ENCODE measurements at places on chromosomes 11 and 22.

DNA sequence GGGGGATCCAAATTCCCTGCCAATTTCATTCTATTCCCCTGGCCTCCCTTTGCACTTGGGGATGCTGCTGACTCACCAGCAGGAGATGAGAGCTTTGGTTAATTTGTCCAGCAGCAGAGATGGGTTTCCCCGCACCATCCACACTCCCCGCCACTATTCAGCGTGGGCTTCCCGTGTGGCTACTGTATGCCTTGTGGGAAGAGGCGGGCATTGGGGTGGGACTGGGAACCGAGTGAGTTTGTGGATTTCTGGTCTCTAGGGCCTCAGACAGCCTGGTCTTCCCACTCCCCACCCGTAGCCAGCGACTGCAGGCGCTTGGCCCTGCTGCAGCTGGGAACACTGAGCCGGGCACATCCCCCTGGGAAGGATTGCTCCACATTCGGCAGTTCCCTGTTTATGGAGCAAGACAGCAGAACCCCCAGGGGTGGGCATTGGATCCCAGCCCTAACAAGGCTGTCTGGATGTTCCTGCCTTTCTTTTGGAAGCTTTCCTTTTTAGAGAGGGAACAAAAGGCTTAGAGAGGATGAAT is 23.4 kb downstream of the KIAA1671 start:
- DNase-seq, result peak; percentile 91

- DNase-seq, result no peak
Measured at GRCh38 chr11:2732261-2732939, 32.6 kb upstream of the KCNQ1OT1 start.

DNA sequence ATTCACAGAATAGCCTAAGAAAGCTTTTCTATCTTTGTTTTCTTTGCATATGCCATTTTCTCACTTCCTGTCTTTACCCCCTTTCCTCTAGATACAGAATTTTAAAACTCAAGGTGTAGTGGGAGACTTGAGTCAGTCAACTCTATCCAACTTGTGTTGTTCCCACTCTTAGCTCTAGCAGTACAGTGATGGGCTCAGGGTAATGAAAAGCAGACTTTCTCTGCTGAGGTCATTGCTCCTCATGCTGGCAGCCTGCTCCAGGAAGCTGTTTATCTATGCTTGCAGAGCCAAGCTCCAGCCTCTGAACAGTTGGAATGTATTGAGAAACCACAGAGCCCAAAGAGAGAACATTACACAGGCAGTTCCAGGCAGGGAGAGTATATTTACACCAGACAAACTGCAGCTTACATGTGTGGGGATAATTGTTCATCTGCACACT is 68.1 kb downstream of the CSTPP1 start:
- DNase-seq, result no peak

DNA sequence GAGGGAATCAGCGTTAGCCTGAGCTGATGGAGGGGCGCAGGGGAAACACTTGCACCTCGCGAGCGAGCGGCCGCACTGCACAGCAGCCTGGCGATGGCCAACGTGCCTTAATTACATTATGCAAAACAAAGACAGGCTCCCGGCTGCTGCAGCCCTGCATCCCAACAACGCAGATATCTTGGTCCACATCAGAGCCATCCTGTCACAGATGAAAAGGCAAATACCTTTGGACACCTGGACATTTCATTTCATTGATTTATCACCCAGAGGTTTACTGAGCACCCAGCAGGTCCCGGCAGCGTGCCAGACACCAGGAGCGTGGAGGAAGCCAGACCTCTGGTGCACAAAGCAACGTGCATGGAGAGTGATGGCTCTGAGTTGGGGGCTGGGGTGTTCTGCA is 843.0 kb downstream of the TBC1D22A start:
- DNase-seq, result no peak

DNA sequence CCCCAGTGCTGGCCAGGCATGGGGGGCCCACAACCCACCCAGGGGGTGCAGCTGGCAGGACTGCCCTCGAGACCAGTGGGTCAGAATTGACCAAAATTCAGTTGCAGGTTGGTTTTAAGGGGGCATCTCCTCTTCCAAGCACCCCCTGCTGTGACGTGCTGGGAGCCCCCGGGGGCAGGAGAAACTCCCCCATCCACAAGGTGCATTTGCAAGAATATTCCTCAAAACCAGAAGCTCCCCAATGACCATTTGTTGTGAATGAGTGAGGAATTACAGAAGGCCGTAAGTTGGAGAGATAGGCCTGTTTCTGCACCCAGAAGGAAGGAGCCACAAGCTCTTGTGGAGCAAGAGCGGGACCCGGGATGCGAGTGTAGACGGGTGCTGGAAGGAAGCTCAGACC is 414.5 kb downstream of the BRD1 start:
- no peak for DNase-seq

DNA sequence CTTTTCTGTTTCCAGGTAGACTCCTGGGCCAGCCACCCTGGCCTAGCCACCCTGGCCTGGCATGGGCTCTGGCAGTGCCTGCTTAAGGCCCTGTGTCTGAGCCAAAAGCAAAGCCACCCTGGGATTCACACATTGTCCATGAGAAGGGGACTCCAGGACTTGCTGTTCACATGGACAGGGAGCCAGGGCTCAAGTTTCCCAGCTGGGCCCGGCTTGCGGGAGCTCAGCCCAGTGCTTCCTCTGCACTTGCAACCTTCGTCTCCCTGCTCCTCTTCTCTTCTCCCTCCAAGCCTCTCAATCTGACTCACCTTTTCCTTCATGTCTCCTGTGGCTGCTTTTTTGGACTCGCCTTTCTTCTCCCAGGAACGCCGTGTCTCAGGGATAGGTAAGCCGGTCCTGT is 130.3 kb downstream of the MICAL2 start:
- no peak for DNase-seq

DNA sequence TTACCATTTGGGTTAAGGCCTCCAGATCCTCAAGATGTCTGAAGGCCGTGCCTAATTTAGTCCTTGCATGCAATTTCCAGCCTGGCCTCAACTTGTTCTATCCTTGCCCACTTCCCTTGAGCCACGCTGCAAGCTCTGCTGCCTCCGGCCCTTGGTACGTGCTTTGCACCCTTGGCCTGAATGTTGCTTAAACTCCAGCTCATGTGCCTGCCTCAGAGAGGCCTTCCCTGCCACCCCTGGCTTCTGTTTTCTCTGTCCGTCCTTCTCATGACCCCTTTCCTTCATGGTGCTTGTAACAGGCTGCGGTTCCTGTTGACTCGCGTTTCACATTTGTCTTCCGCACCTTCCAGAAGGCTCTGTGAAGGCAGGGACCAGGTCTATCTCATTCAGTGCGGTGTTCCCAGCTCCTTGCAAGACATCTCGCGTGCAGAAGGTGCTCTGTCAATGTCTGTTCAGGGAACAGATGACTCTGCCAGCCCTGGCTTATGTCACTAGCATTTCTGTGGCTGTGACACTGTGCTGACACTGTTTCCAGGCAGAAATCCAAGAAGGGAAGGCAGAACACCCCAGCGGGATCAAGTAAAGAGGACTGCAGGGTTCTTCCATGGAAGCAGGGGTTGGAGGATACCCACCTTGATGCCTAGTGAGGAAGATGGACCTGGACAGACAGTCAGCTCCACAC is 61.8 kb downstream of the FBLN1 start:
- no peak for DNase-seq

GRCh38 chr22:33062361-33062760 is 4.2 kb upstream of the SYN3 start:
- peak; percentile 97 for DNase-seq

- DNase-seq, result no peak
Measured at GRCh38 chr11:119872611-119873310, 143.8 kb upstream of the NECTIN1 start.

- no peak for DNase-seq
Measured at GRCh38 chr22:42171946-42172719, 41.5 kb upstream of the CYP2D6 start.

GRCh38 chr11:35747668-35748067 is 85.1 kb downstream of the TRIM44 start:
- DNase-seq, result no peak

- peak; percentile 2 for DNase-seq
Measured at GRCh38 chr11:1117992-1118391, 39.8 kb upstream of the MUC5AC start.

- peak; percentile 84 for DNase-seq
Measured at GRCh38 chr11:75768112-75768908, at the start of gene DGAT2. Gene DGAT2 (plus strand): TSS chr11:75768778. CDS start chr11:75768992, 214 bp downstream.

DNA sequence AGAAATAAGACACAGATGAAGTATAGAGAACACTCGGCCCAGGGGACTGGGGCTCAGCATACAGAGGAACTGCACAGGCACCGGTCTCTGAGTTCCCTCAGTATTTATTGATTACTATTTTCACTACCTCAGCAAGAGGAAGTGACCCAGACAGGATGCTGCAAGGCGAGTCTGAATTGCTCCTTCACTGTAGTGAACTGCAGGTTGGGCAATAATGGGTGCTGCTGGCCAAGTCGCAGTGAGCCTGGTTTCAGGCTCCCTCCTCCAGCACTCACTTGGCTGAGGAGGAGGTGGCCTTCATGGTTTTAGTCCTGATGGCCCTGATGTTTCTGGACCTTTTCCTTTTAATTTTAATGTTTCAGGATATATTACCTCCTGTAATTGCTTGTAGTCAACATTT is 10.4 kb downstream of the OR52K2 start:
- no peak for DNase-seq
